ENCODE measurements at places on chromosomes 3 and 15.

- H3K4me3 ChIP-seq: no peak overlapping the region
- no peaks in the 10 kb centered on the region for H3K36me3 ChIP-seq
- H3K27ac ChIP-seq: no peak overlapping the region
- DNase-seq: no peak
- no peaks in the 10 kb centered on the region for H3K27me3 ChIP-seq
Observed at GRCh38 chr3:55607844-55608243, 120.7 kb upstream of the WNT5A start.

- H3K4me3 ChIP-seq: no peak overlapping the region
- DNase-seq: no peak
- H3K36me3 ChIP-seq: peaks cover 23% of the 10 kb centered on the region
- H3K4me1 ChIP-seq: no peaks in the 10 kb centered on the region
- no peak overlapping the region for H3K27ac ChIP-seq
Observed at GRCh38 chr3:47024932-47025331, 45.5 kb downstream of the NBEAL2 start.

DNA sequence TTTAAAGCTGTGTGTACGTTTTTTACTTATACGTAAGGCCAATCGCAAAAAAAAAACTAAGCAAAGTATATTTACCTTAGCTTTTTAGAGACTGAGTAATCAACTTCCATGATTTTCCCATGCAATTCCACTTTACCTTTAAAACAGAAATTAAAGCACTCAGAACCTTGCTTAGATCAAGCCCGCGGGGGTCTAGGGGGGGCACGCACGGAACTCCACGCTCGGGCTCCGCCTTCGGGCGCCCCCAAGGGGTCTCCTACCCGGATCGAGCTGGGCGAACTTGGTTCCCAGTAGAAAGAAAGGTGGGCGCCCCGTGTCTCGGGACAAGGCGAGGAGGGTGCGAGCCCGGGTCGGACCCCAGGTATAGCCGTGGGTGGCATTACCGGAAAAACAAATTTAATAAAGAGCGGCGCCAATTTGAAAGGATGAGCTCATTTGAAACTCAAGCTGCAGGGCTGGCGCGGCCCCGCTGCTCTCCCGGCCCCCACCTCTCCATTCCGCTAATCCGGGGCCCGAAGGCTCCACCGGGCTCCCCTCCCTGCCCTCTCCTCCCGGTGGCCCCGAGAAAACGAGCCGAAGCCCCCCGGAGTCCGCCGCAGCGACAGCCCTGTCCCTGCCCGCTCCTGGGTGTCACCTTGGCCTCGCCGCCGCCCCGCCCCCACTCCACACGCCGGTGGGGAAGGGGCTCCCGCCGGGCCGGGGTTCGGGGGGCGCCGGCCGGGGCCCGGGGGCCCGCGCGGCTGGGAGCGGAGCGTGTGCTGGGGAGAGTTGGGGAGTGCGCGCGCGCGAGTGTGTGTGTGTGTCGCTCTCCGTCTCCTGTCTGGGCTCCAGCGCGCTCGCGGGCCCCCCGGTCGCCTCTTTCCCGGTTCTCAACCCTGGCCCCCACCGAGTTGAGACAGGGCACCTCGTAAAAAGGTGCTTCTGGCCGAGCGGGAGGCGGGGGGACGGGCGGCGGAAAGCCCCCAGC lies 1.5 kb downstream of the IGF2BP2 start:
- peak overlapping the region; percentile 43 for H3K4me3 ChIP-seq
- no peak overlapping the region for H3K27ac ChIP-seq
- H3K27me3 ChIP-seq: peaks cover 23% of the 10 kb centered on the region
- H3K4me1 ChIP-seq: peaks cover 27% of the 10 kb centered on the region
- DNase-seq: peak; percentile 8
- no peaks in the 10 kb centered on the region for H3K36me3 ChIP-seq

DNA sequence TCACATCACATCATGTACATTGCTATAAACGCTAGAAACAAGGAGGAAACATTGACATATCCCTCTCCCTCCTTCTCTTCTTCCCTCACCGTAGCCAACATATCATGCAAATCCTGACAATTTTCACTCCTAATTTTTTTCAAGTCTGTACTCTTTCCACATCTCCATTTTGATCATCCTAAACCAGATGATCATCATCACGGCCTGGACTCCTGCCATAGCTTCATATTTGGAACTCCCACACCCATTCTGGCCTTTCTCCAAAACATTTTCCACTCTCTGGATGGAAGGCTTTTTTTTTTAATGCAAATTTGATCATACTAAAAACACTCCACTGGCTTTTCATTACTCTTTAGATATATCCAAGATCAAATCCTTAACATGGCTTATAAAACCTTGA lies 248.0 kb upstream of the CNTN3 start:
- no peaks in the 10 kb centered on the region for H3K4me1 ChIP-seq
- no peaks in the 10 kb centered on the region for H3K36me3 ChIP-seq
- no peak overlapping the region for H3K4me3 ChIP-seq
- no peak for DNase-seq

All from CD4-positive, alpha-beta T cell (primary cell).